Aorta (tissue), 5 donors: ENCODE measurements at places on chromosomes 3 and 15. TPM values are rescaled to one million over a fixed set of nuclear protein-coding genes. Genes with fewer than 3 reads are reported as not detected.

The TGFBR2 gene
- 303 TPM for total RNA-seq

The ST3GAL6 gene
- 12.2 TPM for total RNA-seq

The ZIC4 gene
- 0.49 TPM for total RNA-seq

The IQCF5 gene
- not detected for total RNA-seq

DNA sequence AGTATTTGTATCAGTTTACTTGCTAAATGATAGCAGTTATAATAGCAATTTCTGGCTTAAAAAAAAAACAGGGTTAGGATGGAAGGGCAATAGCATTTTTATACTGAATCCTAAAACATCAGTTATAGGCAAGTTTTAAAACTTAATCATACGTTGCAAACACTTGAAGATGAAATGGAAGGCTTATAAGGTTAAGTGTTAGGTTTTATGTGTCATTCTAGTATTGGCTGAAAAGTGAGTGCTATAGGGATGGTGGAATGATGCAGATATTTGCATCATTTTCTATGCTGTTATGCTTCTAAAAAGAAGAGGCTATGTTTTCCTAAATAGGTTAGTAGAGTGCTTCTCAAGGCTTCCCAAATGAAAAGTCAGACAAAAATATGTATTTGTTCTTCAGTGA is 23.3 kb downstream of the ARIH1 start:
- H3K4me1 ChIP-seq, result no peaks in the 10 kb centered on the region
- no peaks in the 10 kb centered on the region for H3K36me3 ChIP-seq

GRCh38 chr3:185030951-185031350 is 121.9 kb downstream of the C3orf70 start:
- no peak overlapping the region for H3K27ac ChIP-seq
- no peak overlapping the region for H3K4me3 ChIP-seq
- DNase-seq, result no peak
- H3K27me3 ChIP-seq, result no peaks in the 10 kb centered on the region
- H3K4me1 ChIP-seq, result no peaks in the 10 kb centered on the region

DNA sequence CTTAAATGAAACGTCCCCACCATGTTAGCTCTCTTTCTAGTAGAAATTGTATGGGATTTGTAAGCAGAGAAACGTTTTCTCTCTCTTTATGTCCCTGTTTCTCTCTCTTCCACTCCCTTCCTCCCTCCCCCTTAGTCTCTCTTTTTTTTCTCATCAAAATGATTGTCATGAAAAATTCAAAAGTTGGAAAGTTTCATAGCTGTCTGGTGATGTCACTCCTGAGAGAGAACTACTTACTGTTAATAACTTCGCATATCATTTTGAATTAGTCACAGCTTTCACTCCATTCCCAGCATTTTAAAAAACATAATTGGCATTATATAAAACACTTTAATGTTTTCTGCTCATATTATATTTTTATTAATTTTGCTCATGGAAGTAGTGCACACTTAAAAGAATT is 331.1 kb downstream of the C3orf38 start:
- H3K4me3 ChIP-seq, result no peak overlapping the region
- H3K27ac ChIP-seq, result no peak overlapping the region
- DNase-seq, result no peak
- H3K4me1 ChIP-seq, result no peaks in the 10 kb centered on the region
- no peaks in the 10 kb centered on the region for H3K27me3 ChIP-seq
- no peaks in the 10 kb centered on the region for H3K36me3 ChIP-seq

DNA sequence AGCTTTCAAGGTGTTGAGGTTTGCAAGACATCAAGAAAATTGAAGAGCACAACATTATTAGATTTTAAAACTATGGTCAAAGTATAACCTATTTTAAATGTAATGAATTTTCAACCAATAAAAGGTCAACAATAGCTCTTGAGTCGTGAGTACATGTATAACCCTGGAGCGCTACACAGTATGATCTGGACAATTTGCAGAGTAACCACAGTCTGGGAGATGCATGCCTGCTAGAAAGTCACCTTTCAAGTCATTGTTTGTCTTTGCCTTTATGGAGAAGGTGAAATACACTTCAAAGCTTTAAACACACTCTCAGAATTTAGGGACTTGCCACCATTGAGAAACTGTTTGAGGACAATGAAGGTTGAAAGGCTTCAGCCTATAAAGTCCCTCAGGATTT is 112.6 kb upstream of the ALCAM start:
- DNase-seq, result no peak
- no peak overlapping the region for H3K4me3 ChIP-seq
- no peak overlapping the region for H3K27ac ChIP-seq
- H3K36me3 ChIP-seq, result no peaks in the 10 kb centered on the region
- H3K27me3 ChIP-seq, result no peaks in the 10 kb centered on the region

GRCh38 chr3:183662099-183662498 is 26.7 kb downstream of the KLHL24 start:
- no peak overlapping the region for H3K4me3 ChIP-seq
- DNase-seq, result no peak
- no peaks in the 10 kb centered on the region for H3K27me3 ChIP-seq
- H3K27ac ChIP-seq, result no peak overlapping the region
- H3K4me1 ChIP-seq, result no peaks in the 10 kb centered on the region
